ENCODE measurements at places on chromosomes 5 and 9.

DNA sequence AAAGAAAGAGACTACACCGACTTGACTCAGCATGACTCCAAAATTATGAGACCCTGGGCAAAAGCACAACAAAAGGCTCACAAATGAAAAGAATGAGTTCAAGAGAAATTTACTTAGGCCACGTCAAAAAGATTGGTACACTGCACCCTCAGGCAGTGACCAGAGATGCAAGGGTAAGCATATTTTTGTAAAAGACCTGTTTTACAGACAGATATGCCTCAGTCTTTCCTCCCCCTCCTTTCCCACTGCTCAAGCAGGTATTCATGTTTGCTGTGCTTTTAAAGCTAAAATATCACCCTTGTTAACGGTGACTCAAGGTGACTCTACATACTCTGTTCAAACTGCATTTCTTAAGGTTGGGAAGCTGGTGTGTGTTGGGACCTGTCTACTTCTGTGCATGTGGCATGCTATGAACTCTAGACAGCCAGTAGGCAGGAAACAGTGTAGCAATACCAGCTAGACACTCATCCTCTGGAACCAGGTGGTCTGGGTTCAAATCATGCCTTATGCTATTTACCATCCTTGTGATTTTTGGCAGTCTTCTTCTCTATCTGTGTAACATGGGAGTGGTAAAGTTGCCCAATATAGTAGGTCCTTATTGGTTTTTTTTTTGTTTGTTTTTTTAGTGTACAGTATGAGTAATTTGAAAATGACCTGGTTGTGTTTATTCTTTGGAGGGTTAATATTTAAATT is 98.7 kb downstream of the TLE4 start:
- DNase-seq, result no peak

- no peak for DNase-seq
Observed at GRCh38 chr5:110757118-110757729, 18.4 kb downstream of the SLC25A46 start.

GRCh38 chr5:32628049-32628844 is 42.9 kb downstream of the SUB1 start:
- no peak for DNase-seq

GRCh38 chr9:113631871-113632665 is 168.5 kb downstream of the RGS3 start:
- DNase-seq, result no peak

DNA sequence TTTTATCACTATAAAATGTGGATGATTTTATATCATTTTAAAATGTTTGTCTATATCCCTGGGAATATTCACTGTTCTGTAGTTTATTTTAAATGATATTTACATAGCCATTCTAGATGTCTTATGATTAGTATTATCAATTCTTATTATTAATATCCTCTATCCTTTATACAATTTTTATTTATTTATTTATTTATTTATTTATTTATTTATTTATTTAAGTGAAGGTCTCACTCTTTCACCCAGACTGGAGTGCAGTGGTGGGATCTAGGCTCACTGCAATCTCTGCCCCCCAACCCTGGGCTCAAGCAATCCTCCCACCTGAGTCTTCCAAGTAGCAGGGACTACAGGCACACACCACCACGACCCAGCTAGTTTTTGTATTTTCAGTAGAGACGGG is 1848.9 kb downstream of the EFNA5 start:
- no peak for DNase-seq

- DNase-seq, result no peak
Observed at GRCh38 chr9:98097836-98098235, 21.2 kb downstream of the TRIM14 start.

GRCh38 chr9:131720330-131720729 is 19.5 kb downstream of the RAPGEF1 start:
- no peak for DNase-seq

DNA sequence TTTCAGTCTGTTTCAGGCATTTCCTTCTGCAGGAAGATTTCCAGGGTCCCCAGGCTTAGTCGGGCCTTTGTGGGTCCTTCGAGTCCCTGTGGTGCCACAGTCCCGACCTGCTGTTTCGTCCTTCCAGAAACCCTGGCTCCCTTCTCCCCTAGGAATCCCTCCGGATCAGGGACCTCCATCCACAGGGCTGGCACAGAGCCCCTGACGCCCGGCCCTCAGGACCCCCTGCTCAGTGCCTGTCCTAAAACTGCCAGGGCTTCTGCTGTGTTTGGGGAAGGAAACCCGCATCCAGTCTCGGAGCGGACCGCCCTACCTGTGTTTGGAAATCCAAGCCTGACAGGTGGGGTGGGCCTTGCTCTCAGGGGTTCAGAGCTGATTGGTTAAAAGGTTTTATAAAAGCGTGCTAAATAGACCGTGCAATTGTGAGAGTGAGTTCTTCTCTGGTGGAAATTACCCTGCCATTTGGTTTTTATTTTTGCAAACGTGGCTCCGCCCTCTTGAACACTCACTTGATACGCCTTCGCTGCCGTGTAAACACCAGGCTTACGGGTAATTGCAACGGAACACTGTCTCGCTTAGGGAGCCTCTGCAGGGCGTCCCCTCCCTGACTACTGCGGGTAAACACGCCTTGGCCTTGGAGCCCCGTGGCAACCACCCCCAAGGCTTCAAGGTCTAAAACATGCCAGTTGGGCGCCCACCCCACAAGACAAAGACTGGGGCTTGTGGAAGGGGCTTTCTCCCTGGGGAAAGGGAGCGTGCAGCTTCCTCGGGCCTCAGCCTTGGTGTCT is 121.2 kb downstream of the PHF2 start:
- DNase-seq, result no peak

DNA sequence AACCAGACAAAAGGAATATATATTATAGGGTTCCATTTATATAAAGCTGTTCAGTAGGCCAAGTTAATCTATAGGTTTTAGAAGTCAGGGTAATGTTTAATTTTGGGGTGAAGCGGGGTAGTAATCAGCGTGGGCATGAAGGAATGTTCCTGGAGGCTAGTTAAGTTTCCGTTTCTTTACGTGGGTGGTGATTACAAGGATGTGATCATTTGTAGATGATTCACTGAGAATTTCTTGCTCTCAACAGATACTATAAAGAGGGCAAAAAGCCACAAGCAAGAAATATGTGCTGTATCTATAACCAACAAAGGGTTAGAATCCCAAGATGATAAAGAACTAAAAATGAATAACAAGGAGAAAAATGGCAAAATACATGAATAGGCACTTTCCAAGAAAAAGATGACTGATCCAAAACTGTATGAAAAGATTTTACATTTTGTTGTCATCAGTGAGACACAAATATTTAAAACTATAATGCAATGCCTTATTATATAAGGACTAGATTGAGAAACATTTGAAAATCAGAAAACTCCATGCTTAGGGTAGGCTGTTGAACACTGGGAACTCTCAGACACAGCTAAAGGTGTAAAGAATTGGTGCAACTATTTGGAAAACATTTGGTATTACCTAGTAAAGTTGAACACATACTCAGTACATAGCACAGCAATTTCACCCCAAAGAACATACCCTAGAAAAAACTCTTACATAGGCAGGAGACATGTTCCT is 224.3 kb upstream of the S1PR3 start:
- DNase-seq, result no peak
